ENCODE measurements at places on chromosomes 12 and 14. TPM values are rescaled to one million over a fixed set of nuclear protein-coding genes. Genes with fewer than 3 reads are reported as not detected.

DNA sequence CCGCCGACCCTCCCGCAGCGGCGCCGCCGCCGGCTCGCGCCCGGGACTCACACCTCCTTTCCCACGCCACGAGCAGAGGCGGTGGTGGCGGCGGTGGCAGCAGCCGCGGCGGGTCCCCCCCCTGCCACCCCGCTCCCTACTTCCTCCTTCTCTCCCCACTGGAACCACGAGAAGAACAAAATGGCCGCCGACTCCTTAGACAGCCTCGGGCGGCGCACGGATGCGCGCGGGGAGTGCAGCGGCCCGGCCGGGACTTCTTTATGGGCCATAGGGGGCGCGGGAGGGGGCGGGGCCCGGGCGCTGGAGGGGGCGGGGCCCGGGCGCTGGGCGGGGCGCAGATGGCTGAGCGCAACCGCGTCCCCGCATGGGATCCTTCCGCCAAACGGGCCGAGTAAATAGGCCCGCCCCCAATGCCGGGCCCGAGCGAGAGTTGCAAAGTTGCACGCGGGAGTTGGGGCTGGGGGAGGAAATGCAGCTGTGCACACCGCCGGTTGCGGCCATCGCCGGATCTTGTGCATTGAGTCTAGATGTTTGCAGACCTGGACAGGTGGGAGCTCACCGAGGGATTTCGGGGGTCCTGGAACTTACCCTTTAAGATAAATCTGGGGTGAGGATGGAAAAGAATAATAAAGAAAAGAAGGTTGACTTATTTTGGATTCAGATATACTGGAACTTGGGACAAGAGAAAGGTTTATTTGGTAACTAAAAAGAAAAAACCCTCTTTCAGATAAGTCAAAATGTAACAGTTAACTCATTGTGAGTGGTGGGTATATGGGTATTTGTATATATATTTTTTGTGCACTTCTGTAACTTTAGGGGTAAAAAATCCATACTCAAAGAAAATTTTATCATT is at the start of gene PPP1CC:
Gene PPP1CC, minus strand, starts transcription at position 174 of the 853 bp plus-strand sequence. CDS start 184 bp downstream, outside the sequence.
- no peaks in the 10 kb centered on the region for H3K27me3 ChIP-seq
- peak within 1 kb of the TSS; percentile 91 for H3K27ac ChIP-seq
- peaks cover 9% of the 10 kb centered on the region for H3K4me1 ChIP-seq
- DNase-seq: peak; percentile 77

- H3K27ac ChIP-seq: no peak overlapping the region
- no peaks in the 10 kb centered on the region for H3K27me3 ChIP-seq
- H3K4me1 ChIP-seq: no peaks in the 10 kb centered on the region
- no peak overlapping the region for H3K4me3 ChIP-seq
- H3K36me3 ChIP-seq: no peaks in the 10 kb centered on the region
Measured at GRCh38 chr12:65450625-65451024, 172.1 kb downstream of the MSRB3 start.

DNA sequence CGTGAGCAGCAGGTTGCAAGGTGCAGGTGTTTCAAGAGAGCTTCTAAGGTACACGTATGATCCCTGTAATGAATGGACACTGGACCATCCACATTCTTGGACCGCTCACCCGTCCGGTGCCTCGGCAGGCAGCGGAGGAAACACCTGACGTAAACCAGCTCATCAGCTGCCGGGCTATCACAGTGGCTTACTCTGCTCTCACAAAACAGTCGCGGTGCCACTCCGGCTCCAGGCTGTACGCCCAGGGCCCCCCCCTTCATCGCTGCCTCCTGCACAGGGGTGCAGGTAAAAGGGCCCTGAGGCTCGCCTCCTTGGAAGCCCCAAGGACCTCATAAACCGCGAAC is 436 bp downstream of the VPS33A start:
- DNase-seq: no peak
- H3K36me3 ChIP-seq: peaks cover 10% of the 10 kb centered on the region
- H3K4me3 ChIP-seq: peak overlapping the region; percentile 99
- peak overlapping the region; percentile 86 for H3K27ac ChIP-seq

GRCh38 chr12:58914457-58914856 is 5.8 kb downstream of the LRIG3 start:
- H3K27ac ChIP-seq: no peak overlapping the region
- DNase-seq: no peak
- peaks cover 6% of the 10 kb centered on the region for H3K4me1 ChIP-seq
- no peak overlapping the region for H3K4me3 ChIP-seq
- H3K36me3 ChIP-seq: no peaks in the 10 kb centered on the region

GRCh38 chr12:51270067-51270950 is at the start of gene SMAGP:
SMAGP (minus strand) TSS chr12:51270415; CDS start chr12:51269278, 1,137 bp downstream.
- H3K4me3 ChIP-seq: peak within 1 kb of the TSS; percentile 55
- peaks cover 4% of the 10 kb centered on the region for H3K4me1 ChIP-seq
- H3K27me3 ChIP-seq: peaks cover 10% of the 10 kb centered on the region
- no peak within 1 kb of the TSS for H3K27ac ChIP-seq

GRCh38 chr14:104732931-104733681 is 9.1 kb downstream of the ADSS1 start:
- DNase-seq: no peak
- H3K4me1 ChIP-seq: no peaks in the 10 kb centered on the region
- no peak overlapping the region for H3K27ac ChIP-seq
- H3K4me3 ChIP-seq: no peak overlapping the region
- H3K36me3 ChIP-seq: no peaks in the 10 kb centered on the region
- H3K27me3 ChIP-seq: peaks cover 2% of the 10 kb centered on the region

DNA sequence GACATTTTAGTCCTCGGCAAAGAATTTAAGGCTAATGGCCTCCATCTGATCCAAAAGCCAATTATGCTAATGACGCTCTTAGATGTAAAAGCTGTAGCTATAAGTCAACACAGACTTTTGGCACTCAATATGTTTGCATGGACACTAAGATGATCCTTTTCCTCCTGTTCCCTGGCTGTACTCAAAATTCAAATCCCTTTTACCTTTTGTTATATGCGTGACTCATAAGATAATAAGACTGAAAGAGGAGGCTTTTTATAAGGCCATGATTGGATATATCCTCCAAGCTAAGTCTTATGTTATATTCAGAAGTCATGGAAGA is 89.8 kb downstream of the PDZRN4 start:
- H3K36me3 ChIP-seq: no peaks in the 10 kb centered on the region
- no peak for DNase-seq
- H3K27me3 ChIP-seq: no peaks in the 10 kb centered on the region
- H3K4me1 ChIP-seq: no peaks in the 10 kb centered on the region
- no peak overlapping the region for H3K27ac ChIP-seq

Gene RGS6
- 0.63 TPM for total RNA-seq

Gene TMEM121
- total RNA-seq: not detected

Gene E2F7
- 25.2 TPM for total RNA-seq

Gene KRT86
- 0.15 TPM for total RNA-seq

Data from H1 (cell line).